ENCODE measurements at places on chromosomes 7 and 10.
A peak's percentile ranks its signal among the peaks of the same experiment; 100 is the strongest.

DNA sequence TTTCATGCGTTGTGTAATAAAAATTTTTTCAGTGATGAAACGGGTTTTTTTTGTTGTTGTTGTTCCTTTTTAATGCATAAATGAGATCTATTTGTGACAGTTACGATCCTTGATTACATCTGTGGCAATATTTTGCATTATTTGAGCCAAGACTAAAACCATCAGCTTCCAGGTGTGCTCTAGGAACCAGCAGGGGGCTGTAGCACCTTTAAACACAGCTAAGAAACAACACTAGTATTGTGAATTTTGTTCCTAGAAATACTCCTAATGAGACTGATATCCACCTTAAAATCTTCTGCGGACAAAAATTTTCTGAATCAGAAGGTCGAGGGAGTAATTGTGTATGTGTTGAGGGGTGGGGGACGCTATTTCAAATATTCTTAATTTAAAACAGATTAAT is 52.6 kb downstream of the FGFBP3 start:
- DNase-seq = peak; percentile 11

DNA sequence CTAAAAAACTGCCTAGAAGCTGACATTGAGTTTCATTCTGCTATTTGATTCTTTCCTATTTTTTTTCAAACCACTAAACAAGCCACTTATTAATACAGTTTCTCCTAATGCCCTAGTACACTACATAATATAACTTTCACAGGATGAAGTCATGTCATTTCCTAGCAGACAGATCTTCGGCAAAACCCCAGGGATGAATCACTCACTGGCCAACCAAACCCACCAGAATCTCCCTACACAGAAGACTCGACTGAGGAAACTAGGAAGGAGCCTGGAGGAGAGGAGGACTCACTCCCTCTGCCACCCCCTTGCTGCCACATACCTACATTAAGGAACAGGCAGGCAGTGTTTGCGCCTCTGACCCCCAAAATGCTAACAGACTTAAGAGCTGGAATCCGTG is 33.4 kb downstream of the XPNPEP1 start:
- no peak for DNase-seq

GRCh38 chr10:131201741-131202515 is 109.6 kb downstream of the TCERG1L start:
- DNase-seq = no peak

DNA sequence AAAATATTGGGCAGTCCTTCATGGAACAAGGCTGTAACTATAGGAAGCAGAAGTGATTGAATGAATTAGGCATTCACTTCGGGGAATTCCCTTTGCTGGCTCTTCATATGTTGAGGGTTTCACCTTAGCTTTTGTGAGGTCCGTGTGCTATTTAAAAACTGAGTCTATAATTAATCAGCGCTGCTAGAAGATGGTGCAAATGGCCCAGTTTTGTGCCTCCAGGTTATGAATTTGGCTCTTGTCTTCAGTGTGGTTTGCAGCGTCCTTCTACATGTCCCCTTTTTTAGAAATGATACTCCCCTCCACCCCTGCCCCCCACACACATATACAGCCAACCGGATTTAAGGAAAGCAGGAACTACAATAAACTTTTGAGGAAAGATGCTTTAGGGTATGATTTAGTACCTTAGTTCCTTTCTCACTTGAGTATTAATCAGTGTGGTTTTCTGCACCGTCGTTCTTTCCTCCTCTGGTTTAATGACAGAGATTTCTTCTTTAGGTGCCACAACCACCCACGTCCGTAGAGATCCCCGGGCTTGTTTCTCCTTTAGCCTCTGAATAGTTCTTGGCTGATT is 110.6 kb upstream of the SAMD8 start:
- no peak for DNase-seq

DNA sequence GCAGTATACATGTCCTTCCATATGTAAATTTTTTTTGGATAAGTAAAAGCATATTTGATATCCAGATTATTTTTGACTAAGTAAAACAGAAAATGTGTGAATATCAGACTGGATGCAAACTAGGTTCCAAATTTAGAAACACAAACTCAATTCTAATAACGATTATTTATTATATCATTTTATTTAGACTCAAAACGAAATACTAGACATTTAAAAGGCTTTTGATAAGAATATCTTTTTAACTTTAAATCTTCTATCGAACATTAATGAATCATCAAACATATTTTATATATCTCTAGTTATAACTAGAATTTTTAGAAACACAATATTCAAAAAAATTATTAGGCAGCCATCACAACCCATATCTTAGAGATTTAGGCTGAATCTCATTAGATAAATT is 195.2 kb upstream of the KCND2 start:
- DNase-seq = no peak

DNA sequence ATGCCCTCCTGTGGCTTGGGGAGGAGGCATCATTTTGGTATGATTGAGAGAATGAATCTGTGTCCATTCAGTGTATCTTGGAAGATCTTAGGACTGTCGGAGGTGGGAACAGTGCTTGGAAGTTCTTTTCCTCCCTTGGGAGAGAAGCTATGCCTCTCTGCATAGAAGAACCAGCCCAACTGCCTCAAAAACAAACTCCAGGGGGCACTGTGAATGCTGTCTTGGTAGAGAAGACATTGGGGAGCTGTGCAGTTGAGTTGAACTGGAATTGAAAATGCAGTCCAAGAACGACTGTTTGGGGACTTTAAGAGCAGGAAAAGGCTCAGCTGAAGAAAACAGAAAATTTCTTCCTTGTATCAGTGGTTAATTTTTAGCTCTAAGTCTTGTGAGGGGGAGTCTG is 4.9 kb upstream of the GJD4 start:
- no peak for DNase-seq

DNA sequence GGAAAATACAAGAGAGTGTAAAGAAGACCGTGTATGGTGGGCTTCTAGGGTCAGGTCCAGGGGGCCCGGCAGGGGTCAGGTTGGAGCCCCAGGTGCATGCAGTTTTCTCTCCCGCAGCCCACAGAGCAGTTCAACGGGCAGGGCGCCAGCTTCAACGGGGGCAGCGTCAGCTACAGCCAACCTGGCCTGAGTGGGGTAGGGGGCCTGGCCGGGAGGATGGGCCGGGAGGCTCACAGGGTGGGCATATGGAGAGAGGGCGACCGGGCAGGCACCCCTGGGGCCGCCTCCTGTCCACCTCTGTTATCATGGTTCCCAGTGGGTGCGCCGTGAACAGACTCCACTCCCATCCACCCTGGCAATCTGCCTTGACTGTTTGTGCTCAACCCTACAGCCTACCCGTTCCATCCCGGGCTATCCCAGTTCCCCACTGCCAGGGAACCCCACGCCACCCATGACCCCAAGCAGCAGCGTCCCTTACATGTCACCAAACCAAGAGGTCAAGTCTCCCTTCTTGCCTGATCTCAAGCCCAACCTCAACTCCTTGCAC is 11.5 kb downstream of the ZMIZ2 start:
- DNase-seq = no peak

- DNase-seq = no peak
Measured at GRCh38 chr10:83165265-83165664, 974.0 kb upstream of the GHITM start.

- no peak for DNase-seq
Measured at GRCh38 chr10:44636625-44637024, 251.7 kb upstream of the CXCL12 start.

DNA sequence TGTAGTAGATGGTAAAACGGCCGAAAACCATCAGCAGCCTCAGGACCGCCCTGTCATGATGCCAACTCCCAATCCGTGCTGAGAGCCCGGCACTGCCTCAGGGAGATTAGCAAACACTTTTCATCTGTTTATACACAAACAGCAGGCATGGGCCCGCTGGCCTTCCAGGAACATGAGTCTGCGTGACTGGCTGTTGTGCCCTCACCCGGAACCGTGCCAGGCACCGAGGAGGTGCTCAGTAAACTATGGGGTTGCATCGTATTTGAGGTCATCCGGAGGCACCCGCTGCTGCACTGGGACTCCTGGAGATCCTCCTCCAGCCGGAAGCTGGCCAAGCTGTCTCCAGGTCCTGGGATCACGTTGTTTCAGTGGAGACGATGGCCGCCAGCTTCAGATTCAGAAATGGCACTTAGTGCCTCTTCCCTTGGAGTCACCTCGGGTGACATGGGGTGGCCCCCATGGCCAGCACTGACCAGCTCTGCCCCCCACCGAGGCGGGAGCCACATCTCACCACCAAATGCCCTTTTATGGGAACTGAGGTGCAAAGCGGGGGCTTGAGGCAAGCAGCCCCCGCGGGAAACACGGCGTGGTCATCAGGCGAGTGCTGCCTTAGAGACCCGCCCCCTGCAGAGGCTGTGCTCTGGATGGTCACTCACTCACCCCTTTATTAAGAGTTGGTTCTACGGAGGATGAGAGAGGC is 585.9 kb downstream of the PTPRN2 start:
- DNase-seq = no peak

- DNase-seq = peak; percentile 5
Measured at GRCh38 chr10:78437998-78438906, 404.6 kb downstream of the RPS24 start.

GRCh38 chr10:96705134-96705533 is 15.2 kb downstream of the PIK3AP1 start:
- no peak for DNase-seq

DNA sequence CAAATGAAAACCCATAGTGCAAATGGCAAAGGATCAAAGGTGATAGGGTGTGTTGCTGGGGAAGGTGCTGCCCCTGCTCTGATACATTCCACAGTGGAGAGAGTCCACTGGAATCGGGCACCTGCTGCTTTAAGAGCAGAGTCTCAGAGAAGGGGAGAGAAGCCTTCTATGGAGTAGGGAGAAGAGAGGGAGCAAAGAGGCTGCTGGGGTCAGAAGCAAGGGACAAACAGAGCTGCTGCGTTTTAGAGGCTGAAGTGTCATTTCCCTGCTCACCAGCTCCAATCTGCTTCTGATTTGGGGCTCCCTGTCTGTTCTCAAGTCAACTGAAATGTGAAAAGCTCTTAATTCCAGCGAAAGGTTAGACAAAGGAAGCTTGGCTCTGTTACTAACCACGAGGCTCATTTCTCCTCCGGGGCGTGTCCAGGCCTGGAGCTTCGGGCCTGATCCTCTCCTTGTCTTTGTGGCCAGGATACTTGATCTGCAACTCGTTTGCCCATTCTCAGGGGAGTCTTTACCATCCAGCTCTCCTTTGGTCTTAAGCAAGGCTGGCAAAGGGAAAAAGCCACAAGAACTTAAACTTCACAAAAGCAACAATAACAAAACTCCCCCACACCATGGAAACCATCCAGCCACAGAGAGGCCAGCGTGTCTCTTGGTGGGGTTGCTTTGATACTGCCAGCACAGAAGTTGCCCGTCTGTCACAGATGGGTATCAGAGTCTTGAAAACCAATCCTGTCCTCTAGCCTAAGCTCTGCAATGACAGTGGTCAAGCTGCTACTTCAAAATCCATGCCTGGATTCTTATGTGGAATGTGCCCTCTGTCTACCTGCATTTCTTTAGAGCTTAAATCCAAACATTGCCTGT is 692.6 kb downstream of the SUGCT start:
- no peak for DNase-seq

GRCh38 chr10:58642283-58642682 is 129.6 kb downstream of the BICC1 start:
- DNase-seq = no peak

GRCh38 chr10:113056030-113056429 is 106.0 kb downstream of the TCF7L2 start:
- DNase-seq = no peak

DNA sequence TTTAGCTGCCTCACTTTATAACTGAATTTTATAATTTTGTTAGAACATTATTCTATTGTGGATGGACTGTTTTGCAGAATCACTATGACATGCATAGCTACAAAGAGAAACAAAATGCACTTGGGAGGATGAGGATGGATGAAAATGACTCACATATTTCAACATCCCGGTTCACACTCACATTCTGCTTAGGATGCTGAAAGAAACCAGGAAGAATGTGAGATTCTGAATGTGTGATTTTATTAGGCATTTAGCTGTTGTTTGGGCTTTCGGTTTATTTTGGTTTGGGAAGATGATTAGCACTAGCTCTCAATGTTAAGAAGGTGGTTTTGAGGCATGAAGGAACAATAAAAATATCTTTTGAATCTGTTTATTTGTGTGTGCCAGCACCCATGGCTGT is 235.5 kb downstream of the SEMA3E start:
- DNase-seq = no peak

DNA sequence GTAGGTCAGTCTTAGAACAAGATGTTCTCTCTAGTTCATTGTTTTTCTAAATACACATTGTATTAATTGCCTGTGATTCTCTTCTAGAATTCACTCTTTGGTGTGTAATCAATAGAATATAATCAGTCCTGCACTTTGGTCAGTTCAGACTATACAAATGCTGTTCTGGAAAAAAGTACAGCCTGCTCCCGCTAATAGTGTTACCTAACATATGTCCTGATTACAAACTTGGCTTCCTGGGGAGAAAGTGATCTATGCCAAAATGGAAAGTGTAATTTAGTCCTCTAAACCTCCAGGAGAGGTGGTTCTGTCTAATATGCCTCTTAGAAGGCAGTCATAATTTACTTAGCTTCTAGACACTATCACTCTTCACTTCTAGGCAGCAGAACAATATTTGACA is 215.5 kb downstream of the SEMA3D start:
- DNase-seq = no peak
